ENCODE measurements at places on chromosomes 7 and 10. TPM values are rescaled to one million over a fixed set of nuclear protein-coding genes. Genes with fewer than 3 reads are reported as not detected.

DNA sequence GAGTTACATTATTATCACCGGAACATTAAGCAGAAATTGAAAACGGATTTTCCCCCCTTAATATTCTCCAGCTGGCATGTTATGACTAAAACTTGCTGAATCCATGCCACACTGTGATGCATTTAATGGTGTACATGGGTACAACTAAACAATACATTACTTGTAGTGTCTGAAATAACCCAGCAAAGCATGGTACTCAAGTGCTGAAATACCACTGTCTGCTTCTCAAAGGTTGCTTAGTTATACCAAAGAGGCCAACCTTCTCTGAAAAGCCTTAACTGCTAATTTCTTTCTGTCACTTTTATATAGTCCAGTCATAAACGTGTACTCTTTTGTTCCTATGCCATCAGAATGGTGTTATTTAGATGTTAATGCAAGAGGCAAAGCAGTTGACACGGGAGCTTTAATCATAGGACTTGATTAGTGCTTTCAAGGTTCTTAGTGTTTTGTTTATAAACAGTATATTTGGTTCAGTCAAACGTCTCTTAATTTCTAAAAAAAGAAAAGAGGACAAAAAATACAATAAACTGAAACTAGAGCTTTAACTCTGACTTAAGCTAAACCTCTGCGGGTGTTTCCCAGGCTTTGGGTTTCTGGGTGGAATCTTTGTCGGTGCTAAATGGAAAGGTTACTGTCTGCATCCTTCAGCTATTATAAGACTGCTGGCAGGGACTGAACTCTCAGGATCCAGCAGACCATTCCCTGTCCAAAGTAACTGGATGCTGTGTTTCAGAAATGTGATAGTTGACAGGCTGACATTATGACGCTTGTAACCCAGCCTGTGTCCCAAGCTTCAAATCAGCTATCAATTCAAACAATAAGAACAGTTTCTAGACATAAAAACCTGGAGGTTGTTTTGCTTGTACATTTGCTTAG lies 202.6 kb downstream of the PPP1R3A start:
- DNase-seq, result peak; percentile 35

DNA sequence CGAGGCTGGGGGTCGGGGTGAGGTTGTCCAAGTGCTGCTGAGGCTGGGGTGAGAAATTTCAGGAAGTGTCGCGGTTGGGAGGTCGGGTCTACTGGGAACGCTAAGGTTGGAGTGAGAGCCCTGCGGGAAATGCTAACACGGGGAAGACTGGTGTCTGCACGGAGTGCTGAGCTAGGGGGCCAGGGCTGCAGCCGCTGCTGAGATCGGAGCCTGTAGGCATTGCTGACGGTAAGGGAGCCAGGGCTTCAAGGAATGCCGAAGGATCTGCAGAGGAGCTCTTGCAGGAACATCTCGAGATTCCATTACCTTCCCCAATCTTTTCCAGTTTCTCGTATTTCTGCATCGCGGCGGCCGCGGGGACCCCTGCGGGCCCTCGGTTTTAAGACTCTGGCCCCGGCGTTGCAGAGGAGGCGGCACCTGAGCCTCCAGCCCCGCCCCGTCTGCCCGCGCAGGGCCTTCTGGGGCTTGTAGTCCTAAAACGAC lies at the start of gene CDK5:
TSS of gene CDK5 (minus strand) at position 392 of the 483 bp plus-strand sequence. CDS start at position 343, 49 bp downstream.
- DNase-seq, result peak; percentile 50

- peak; percentile 67 for DNase-seq
These were observed 34.7 kb downstream of the DDIT4 start for GRCh38 chr10:72308320-72308987.

- DNase-seq, result no peak
These were observed 12.4 kb upstream of the FZD1 start for GRCh38 chr7:91251877-91252276.

GRCh38 chr10:70255329-70256299 lies 22.4 kb upstream of the PPA1 start:
- DNase-seq, result no peak

DNA sequence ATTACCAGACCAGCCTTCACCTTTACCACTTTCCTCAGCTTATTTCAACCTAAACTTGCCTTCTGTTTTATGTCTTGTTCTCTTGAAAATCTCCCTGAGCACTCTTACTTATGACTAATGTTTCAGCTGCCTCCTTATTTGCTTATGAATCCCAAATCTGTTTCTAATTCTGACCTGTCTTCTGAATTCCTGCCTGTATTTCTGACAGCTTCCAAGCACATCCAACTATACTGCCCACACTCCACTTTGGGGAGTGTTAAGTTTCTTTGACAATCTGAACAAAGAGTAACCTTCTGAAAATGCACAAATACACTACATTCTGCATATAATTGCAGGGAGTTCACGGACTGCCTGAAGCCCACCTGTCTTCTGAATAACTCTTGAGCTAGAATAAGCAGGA lies 48.7 kb downstream of the ARMC3 start:
- no peak for DNase-seq

DNA sequence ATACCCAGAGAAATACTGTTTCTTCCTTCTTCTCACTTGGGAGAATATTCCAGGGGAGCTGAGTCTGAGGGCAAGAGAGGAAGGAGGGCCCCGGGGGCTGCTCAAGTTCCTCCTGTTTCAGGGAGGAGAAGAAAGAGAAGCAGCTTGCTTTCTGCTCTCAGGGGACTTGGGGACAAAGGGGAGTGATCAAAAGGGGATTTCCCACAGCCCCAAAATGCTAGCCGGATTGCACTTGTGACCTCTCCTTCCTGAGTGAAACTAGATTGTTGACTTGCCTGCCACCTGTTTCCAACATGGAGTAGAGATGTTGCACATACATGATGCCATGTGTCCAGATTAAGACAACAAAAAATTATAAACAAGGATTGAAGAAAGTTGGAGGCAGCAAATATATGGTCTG lies 28.7 kb upstream of the PDCD4 start:
- DNase-seq, result no peak

GIMAP5 gene
- 22.1 TPM for polyA plus RNA-seq

- DNase-seq, result peak; percentile 89
These were observed 1.7 kb upstream of the SPACDR start for GRCh38 chr7:100465702-100466311.

DNA sequence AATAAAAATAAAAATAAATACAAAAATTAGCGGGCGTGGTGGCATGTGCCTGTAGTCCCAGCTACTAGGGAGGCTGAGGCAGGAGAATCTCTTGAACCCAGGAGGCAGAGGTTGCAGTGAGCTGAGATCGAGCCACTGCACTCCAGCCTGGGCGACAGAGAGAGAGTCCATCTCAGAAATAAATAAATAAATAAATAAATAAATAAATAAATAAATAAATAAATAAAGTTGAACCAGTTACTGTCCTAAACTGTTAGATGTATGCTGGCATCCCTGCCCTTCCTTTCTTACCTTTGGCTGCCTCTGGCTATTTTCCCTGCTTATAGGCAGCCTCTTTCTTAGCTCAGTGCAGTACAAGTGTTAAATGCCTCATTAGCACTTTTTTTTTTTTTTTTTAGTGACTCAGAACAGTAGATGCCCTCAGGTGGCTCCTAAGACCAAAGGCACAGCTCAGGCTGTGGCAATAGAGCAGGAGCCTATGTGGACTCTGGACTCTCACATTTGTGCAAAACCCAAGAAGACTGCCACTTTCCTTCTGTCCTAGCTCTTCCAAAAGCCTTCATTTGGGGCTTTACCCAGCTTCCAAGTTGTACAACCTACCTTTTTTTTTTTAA lies 30.6 kb upstream of the CABCOCO1 start:
- no peak for DNase-seq

DNA sequence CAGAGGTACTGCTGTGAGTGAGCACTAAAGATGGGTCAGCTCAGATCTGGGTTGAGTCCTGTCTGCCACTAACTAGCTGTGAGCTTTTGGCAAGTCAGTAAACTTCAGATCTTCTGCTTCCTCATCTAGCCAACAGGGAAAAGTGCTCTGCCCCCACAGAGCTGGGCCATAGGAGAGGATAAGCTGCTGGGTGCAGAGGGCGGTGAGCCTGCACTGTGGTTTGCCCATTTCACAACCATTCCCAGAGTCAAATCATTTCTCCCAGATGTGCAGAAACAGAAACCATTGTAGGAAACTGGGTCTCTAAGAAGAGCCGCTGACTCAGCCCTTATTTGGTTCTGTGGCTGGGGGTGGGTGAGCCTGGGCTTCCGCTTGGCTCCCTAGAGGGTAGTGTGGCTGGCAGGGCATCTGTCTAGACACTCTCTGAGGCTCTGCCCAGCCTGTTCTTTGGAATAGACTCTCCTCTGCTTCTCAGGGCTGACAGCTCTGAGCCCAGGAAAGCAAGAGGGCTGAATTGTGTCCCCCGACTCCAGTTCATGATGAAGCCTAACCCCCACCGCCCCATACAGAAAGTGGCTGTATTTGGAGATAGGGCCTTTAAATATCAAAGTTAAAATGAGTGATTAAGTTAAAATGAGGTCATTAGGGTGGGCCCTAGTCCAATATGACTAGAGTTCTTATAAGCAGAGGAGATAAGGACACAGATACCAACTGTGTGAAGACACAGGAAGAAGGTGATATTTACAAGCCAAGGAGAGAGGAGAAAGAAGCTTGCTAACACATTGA lies 29.5 kb upstream of the ARHGAP22 start:
- DNase-seq, result peak; percentile 62

MYO3A gene
- polyA plus RNA-seq, result not detected

DNA sequence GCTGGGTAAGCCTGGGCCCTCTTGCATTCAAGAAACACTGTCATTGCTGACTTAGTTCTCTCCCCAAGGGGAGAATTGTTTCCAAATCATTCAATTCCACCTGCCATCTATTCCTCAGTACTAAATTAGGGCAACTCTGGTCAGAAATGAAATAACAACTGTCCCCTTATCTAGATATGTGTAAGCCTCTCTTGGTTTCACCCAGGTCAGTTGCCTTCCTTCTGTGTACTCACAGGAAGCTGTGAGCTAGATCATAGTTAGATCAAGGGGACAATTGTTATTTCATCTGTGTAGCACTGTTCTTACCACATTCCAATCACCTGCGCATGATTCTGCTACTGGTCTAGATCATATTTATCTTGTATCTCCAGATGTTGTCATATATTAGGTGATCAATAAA lies 483.0 kb upstream of the SORCS1 start:
- no peak for DNase-seq

ERVW-1 gene
- polyA plus RNA-seq, result not detected

GRCh38 chr10:131429942-131430341 lies 118.4 kb upstream of the TCERG1L start:
- DNase-seq, result peak; percentile 36

DNA sequence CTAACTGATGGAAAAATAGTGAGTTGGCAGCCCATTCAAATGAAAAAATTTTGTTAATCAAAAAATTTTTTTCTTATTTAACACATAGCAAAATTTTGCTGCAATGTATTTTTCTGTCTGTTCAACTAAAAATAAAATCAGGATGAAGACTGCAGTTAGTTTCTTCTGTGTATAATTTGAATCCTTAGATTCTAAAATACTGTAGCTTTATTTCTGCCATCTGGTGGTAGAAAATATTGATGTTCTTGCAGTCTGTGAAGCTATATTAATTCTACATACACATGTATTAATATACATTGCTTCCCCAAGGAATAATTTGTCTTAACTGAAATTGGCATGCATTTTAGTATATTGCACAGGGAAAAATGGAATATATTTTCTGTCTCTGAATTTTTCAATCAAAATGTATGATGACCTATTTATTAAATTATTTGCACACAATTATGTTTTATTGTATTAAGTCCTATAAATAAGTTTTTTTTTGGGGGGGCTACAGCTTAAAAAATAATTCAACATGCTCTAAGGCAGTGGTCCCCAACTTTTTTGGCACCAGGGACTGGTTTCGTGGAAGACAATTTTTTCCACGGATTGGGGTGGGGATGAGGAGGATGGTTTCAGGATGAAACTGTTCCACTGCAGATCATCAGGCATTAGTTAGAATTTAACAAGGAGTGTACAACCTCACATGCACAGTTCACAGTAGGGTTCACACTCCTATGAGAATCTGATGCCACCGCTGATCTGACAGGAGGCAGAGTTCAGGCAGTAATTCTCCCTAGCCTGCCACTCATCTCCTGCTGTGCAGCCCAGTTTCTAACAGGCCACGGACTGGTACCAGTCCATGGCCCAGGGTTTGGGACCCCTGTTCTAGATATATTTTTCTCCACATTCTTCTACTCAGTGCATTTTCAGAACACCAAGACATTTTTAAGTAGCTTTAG lies 119.4 kb downstream of the GNAT3 start:
- no peak for DNase-seq

DNA sequence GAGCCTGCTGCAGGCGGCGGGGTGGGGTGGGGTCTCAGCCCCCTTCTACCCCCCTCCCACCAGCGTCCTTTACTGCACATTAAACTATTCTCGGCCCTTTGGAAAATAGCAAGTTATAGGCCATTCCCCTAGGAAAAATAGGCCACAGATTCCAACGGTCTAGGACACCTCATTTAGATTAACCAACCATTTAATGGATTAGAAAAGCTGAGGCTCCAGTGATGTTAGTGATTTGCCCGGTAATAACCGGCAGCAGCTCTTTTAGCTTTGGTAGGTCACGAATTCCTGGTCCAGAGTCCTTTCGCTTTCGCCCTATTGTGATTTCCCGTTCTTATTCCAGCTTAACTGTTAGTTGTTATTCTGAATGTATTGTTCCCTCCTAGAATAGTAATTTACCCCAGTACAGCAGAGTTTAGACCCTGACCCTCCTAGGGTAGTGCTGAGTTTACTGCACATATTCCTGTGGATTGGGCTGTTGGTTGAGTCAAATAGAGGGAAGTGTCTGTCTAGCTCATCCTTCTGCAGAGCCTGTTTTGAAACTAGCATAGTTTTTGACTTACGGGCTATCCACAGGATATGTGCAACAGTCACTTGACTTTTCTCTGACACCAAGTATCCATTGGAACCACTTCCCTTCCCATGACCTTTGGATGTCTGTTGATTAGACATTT lies 754 bp downstream of the GSTO1 start:
- DNase-seq, result no peak

SFMBT2 gene
- 2.6 TPM for polyA plus RNA-seq

FBXO24 gene
- polyA plus RNA-seq, result not detected

PILRA gene
- 2.5 TPM for polyA plus RNA-seq

- no peak for DNase-seq
These were observed 68.1 kb downstream of the LYZL1 start for GRCh38 chr10:29356931-29357330.

DNA sequence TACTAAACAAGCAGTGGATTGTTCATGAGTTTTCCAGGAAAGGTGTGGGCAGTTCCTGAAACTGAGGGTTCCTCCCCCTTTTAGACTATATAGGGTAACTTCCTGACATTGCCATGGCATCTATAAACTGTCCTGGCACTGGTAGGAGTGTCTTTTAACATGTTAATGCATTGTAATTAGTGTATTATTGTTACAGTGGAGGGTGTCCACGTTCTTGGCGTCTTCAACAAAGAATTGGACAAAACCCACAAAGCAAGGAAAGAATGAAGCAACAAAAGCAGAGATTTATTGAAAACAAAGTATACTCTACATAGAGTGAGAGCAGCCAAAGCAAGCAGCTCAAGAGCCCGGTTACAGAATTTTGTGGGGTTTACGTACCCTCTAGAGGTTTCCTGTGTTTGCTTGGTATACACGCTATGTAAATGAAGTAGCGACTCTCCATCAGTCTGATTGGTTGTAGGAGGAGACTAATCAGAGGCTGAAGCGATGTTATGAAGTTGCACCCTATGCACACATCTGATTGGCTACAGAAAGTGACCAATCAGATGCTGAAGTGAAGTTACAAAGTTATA lies 175.2 kb downstream of the NSUN6 start:
- DNase-seq, result no peak

SPDYE2B gene
- polyA plus RNA-seq, result not detected

NSUN6 gene
- 6.9 TPM for polyA plus RNA-seq

MRLN gene
- polyA plus RNA-seq, result not detected
